SK-N-MC (cell line): ENCODE measurements at places on chromosomes 5 and 9.

GRCh38 chr5:50727149-50727496, 60.7 kb downstream of the PARP8 start:
- no peak for DNase-seq

DNA sequence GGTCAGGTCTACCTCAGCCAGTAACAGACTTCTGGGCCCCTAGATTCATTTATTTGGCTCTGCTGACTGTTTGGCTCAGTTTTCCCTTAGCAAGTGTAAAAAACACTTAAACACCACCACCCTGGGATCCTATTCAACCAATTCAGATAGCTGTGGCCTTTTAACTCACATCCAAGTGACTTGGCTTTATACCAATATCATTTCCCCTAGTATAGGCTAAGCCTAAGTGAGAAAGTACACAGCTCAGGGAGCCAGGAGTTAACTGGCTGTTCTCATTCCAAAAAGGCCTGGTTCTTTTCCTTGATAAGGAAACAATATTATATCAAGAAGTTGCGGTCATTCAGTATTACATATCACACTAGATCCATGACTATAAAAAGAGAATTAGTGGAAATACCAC, 163.5 kb downstream of the ARL15 start:
- DNase-seq, result no peak

DNA sequence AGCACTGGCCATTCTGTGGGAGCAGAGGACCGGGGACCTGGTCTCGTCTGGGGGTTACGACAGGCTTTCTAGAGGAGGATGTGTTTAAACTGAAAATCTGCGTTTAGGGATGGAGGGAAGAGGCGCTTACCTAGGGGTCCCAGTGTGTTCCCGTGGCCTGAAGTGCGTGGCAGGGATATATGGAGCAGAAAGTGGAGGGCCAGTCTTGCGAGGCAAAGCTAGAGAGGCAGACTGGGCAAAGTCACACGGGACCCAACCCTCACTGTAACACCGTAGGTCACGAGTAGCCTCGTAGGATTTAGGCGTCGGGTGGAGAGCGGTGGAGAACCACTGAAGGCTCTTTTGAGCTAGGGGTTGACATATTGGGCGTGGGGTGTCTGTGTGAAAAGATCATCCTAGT, 32.8 kb upstream of the POMT1 start:
- no peak for DNase-seq

- DNase-seq, result no peak
Observed at GRCh38 chr5:52859628-52860027, 71.9 kb downstream of the ITGA1 start.

DNA sequence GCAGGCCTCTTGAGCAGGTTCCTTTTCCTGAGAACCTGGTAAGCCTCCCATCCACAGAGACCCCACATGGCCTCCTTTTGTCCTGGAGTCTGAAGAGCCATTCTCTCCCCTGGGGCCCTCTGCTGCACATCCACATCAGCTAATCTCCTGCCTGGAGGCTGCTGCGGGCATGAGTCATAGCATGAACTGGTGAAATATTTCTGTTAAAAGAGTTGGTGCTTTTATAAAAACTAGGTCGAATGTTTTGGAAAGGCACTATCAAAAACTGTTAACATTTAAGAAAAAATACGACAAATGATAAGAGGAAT, 399.4 kb downstream of the CTNND2 start:
- peak; percentile 59 for DNase-seq

- no peak for DNase-seq
Observed at GRCh38 chr5:111256128-111256527, 31.9 kb downstream of the CAMK4 start.

DNA sequence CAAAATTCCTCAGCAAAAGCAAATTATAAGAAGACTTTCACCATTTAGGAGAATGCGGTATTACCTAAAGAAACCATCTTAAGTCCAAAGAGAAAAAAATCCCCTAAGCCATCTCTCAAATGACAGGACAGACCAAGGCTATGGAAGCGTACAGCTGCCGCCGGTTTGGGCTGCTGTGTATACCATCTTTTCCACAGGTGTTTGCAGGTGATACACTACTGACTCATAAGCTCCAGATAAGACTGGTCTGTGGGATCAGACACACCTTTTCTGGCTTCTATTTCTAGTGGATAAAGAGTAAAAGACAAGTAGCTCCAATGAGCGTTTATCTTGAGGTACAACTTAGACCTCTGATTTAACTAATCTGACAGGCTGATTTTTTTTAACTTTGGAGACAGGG, 7.7 kb downstream of the CDKN2AIPNL start:
- no peak for DNase-seq

GRCh38 chr9:135579889-135580660, 18.5 kb downstream of the PAEP start:
- no peak for DNase-seq

- DNase-seq, result no peak
Observed at GRCh38 chr5:125377141-125377540, 630.7 kb upstream of the ZNF608 start.

GRCh38 chr9:87269296-87270176, 228.1 kb upstream of the DAPK1 start:
- no peak for DNase-seq

GRCh38 chr5:141951332-141951781, 6.6 kb downstream of the PCDH12 start:
- DNase-seq, result no peak

DNA sequence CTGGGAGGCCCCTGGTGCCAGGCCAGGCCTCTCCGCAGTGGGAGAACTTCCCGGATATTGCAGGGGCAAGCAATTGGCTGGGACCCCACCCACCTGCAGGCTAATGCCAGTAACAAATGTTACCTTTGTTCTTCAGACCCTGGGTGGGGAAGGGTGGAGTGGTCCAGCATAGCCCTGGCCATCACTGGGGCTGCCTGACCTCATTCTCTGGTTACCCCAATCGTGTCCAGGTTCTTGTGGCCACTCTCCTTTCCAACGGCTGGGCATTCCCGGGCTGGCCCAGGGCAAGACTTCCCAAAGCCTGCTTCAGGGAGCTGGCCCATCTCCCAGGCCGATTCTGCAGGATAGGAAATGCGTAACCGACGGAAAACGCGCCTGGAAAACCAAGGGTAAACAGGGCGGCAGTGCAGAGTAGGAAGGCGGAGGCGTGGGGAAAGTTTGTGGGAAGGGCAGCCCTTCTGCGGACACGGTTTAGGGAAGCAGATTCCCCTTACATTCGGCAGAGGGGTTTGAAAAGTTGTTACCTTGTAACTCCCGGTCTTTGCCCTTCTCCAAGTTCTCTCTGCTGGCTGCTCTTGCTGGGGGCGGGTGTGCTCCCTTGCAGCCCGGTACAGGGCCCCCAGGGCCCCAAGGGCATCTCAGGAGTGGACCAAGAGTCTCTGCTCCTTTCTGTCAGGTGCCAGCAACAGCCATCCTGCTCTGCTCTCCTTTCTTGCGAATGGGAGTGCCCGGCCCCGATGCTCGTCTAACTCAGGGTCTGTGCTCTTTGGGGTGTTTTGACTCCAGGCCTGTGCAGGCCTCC, 3.5 kb downstream of the NRARP start:
- no peak for DNase-seq

GRCh38 chr9:98974994-98975712, 31.4 kb downstream of the COL15A1 start:
- DNase-seq, result no peak

DNA sequence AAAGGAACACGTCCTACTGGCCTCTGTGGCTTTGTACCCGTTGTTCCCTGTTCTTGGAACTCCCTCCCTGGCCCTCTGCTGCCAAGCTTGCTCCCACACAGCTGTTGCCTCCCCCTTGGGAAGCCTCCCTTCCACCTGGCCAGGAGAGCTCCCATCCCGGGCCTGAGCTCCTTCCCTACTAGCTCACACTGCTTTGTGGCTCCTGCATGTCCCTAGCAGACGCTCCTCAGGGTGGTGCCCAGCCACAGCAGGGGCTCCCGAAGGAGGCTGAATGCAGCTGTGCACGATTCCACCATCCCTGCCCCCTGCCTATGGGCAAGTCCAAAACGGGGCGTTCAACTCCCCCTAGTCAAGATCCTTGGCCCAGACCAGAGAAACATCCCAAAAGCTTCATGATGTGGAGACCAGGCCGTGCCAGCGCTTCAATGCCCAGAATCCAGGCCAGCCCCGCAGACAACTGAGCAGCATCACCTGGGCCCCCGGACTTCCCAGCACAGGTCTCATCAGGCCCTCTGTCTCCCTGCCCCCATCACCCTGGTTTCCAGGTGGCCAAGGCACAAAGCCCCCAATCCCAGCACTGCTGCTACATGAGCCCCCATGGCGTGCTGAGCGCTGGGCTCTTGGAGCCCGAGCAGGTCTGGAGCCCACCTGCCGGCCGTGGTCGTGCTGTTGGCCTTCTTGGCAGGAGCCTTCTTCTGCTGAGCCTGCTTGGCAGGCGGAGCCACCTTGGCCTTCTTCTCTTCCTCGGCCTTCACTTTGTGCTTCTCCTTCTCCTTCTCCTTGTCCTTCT, 14.3 kb downstream of the BRD3OS start:
- no peak for DNase-seq

DNA sequence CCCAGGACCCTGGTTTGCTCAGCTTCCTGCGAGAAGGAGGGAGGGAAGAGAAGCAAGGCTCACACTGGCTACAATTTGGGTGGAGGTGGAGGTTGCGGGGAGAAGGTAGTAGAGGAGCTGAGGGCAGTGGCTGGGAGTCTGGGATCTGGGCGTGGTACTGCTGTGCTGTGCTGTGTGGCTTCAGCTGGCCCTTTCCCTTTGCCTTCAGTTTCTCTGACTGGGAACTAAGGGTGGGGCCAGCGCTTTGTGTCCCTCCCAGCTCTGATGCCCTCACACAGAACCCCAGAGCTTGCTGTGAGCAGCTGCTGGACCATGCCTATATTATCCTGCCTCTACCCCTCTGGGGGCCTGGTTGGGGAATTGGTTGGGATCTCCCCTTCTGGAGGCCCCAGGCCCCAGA, 60.9 kb downstream of the RGS3 start:
- DNase-seq, result no peak

DNA sequence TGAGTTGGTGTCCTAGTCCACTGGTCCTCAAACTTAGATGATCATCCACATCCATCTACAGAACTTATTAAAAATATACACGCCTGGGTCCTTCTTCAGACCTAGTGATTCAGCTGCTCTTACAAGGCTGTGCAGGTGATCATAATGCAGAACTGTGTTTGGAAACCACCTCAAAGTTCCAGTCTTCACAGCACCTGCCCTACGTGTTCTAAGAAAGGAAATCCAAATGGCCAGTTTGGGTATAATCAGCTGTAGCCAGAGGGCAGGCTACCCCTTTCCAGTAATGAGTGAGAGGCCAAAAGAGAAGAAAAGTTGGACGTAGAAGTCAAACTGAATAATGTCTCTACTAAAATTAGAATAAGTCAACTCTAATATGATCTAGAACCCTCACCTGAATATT, 15.4 kb downstream of the REEP5 start:
- DNase-seq, result no peak

GRCh38 chr5:138233280-138233679, 20.2 kb upstream of the CDC23 start:
- no peak for DNase-seq

DNA sequence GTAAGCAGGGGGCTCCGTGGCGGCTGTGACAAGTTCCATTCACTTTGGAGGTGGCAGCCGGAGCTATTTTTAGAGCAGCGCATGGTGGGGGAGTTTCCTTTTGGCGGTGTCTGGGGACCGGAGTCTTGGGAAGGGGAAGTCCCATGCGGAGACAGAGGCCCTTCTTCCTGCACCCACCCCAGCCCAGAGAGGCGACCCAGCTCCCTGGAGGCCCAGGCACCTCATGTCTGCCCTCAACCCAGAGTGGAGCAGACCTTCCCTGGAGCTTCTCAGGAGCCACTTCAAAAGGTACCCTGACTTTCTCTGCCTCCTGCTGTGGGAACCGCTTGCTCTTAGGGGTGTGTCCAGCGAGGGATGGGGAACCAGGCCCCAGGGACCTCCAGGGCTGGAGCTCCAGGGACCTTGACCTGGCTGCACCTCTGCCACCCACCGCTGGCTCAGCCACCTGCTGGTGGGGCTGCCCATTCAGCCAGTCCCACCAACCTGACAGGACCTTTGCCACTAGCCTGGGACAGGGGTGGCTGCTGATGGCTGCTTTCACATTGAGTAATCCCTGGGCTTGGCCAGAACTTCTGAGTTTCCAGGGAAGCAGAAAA, 34.1 kb downstream of the NEK6 start:
- no peak for DNase-seq

DNA sequence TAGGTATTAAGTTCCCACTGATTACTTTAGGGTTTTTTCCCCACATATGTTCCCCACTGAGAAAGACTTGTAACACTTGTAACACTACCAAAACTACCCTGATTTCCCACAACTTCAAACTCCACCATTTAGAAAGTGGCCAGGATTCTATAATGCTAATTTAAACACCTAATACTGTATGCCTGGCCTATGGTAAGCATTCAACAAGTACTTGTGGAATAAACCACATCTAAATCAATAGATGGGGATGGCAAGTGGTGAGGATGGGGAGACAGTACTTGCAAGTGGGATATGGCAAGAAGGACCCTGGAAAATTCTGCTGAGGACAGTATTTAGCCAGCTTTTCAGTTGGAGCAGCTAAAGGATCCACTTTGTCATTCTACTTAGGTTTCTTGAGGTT, 210.7 kb downstream of the EBF1 start:
- no peak for DNase-seq

- no peak for DNase-seq
Observed at GRCh38 chr5:106877881-106878280, 792.9 kb downstream of the EFNA5 start.

DNA sequence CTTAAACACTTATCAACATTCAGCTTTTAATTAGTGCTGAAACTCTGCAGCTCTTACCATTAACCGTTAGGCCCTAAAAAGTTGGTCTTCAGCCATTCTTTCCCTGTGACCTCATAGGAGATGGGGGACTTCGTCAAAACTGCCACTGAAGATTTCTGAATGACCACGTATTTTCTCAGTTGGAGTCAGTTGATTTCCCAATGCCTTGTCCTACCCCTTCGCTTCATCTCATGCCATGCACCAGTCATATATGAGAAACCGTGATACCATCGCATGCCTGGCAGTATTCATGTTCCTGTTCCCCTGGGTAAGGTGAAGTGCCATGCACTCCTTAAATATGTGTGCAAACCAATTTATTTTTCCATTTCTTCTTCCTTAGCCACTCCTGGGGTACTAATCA, 10.8 kb upstream of the ZFR start:
- DNase-seq, result no peak

DNA sequence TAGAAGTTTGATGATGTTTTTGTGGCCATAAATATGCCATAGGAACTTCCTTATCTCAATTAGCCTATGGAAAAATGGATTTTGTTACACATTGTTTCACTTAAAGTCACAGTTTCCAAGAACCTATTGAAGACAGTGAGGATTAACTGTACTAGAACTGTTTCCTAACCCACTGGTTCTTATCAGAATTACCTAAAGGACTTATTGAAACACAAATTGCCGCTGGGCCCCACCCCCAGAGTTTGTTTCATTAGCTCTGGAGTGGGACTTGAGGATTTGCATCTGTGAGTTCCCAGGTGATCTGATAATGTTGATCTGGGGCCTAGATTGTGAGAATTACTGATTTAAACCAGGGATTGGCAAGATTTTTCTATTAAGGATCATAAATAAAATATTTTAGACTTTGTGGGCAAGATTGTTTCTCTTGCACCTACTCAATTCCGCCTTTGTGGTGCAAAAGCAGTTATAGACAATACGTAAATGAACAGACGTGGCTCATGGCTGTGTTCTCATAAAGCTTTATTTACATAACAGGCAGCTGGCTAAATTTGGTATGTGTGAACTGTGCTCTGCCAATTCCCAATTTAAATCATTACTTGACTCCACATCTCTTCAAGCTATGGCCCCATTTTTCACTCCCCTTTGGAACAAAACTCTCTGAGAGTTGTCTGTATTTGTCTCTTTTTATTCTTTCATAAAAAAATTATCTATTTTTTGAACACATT, 9.3 kb downstream of the JAK2 start:
- DNase-seq, result no peak

- no peak for DNase-seq
Observed at GRCh38 chr9:6955251-6955921, 197.6 kb downstream of the KDM4C start.

- no peak for DNase-seq
Observed at GRCh38 chr5:3020426-3020825, 268.9 kb upstream of the IRX2 start.
